ENCODE measurements at places on chromosomes 5 and 9.

DNA sequence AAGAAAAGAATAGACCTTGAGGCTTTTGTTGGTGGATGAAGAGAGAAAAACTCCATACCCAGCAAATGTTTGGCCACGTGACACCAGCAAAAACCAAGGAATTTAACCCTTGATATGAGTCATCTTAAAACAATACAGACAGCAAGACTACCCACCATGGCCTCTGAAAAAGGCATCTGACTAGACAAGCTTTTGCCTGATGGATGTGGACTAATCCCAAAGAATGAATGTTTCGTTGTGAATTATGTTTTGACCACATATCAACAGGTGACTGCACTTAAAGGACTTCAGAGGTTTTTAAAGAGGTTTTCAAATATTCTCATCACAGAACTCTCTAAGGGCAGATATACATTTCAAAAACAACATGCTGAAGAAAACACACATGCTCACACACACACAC, 33.0 kb upstream of the SLC1A3 start:
- no peak for DNase-seq

DNA sequence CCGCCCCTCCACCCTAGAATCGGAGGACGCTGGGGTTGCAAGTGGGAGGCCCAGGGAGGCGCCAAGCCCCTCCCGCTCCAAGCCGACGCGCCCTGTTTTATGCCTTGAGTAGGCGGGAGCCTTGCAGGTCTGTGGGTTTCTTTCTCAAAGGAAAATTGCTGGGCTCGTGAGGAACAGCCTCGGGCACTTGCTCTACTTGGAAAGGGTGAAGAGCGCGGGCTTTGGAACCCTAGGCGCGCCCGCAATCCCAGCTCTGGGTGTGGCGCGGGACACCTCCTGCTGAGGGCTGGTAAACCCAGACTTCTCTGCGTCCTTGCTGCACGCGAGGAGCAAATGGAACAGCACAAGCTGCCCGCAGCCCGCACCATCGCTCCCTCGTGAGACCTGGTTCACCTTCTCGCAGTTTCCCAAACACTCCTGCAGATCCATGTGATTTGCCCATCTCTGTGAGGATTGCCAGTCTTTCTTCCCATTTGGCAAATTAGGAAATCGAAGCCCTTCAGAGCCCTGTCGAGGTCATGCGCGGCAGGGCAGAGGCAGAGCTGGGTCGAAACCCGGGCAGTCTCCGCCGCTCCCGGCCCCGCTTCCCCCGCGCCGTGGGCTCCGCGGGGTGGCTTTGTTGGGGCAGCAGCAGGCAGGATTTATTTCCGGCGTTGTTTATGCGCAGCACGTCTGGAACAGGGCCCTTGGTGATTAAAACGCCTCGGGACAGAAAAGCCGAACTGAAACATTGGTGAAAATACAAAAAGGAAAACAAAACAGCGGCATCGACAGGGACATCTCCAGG, 98.4 kb upstream of the CPLX2 start:
- no peak for DNase-seq

GRCh38 chr9:26695298-26695622, 197.3 kb downstream of the CAAP1 start:
- no peak for DNase-seq

DNA sequence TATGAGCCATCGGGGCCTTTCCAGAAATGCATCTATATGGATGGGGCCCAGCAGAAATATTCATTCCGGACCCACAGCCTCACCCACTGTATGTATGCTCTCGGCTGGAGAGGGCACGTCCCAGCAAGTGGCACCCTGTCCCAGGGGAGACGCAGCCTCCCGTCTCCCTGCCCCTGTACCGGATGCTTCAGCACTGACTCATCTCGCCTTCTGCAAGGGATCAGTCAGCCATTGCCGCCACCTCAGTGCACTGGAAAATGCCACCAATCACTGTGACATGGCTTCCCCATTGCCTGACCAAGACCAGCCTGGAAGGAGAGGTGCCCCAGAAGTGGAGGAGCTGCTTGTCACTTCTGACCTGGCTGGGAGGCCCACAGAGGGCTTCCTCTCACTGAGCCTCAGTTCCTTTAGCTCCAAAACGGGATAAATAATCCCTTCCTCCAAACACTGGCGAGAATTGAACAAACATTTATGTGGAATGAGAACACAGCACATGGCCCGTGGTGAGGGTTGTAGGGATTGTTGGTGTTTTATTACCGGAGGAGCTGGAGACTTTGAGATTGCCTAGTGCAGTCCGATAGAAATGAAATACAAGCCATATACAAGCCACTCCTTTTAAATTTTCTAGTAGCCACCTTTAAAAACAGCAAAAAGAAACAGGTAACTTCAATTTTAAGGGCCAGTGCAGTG, 43.9 kb upstream of the ORM1 start:
- no peak for DNase-seq

DNA sequence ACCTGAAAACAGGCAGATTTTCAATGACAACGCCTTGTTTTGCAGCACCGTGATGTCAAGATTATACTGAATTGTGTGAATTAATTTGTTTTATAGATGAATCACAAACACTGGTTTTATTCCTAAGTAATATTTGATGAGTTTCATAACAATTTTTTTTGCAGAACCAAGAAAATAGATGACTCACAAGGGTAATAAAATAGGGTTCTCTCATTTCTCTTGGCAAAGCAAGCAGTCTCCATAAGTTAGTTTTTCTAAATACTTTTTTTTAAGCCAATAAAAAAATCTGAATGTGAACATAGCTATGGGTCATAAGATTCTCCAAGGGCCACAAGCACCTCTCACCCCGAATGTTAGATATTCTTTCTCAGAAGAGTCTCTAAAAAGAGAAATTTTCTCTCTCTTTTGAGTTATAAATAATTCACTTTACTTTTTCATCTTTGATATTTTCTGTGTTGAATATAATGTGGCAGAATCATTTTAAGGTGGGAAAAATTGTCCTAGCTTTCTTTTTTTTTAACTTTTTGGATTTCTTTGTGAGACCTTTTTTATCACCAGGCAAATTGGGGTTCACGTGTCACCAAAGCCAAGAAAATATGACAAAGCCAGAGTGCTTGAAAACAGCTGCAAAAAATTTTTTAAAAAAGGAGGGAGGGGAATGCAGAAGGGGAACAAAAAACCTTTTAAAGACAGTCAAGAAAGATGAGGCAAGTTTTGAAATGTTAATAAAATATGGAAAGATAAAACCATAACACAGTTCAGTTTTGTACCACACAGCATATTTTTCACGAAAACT, 174.6 kb upstream of the DAPK1 start:
- DNase-seq: no peak

DNA sequence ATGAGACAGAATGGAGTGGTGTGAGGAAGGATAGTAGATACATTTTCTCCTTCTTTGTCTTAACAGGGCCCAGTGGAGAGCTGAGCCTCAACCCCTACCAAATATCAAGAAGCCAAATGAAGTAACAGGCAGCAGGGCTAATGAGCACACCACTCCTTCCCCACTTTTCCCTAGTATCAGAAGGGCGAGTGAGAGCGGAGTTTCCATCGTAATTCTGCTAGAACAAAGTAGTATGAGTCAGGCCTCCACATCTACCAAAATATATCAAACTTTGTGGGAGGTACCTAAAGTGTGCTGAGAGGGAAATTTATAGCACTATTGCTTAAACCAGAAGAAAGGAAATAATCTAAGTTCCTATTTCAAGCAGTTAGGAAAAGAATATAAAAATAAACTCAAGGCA, 769.0 kb upstream of the RGMB start:
- no peak for DNase-seq

GRCh38 chr5:943918-944620, 51.4 kb downstream of the TRIP13 start:
- DNase-seq: no peak

DNA sequence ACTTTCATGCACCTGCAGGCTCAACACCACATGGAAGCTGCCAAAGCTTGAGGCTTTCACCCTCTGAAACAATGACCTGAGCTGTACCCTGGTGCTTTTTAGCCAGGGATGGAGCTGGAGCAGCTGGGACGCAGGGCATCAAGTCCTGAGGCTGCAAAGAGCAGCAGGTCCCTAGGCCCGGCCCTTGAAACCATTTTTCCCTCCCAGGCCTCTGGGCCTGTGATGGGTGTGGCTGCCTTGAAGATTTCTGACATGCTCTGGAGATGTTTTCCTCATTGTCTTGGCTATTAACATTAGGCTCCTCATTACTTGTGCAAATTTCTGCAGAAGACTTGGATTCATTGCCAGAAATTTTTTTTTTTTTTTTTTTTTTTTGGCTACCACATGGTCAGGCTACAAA, 30.3 kb upstream of the GHR start:
- DNase-seq: no peak

DNA sequence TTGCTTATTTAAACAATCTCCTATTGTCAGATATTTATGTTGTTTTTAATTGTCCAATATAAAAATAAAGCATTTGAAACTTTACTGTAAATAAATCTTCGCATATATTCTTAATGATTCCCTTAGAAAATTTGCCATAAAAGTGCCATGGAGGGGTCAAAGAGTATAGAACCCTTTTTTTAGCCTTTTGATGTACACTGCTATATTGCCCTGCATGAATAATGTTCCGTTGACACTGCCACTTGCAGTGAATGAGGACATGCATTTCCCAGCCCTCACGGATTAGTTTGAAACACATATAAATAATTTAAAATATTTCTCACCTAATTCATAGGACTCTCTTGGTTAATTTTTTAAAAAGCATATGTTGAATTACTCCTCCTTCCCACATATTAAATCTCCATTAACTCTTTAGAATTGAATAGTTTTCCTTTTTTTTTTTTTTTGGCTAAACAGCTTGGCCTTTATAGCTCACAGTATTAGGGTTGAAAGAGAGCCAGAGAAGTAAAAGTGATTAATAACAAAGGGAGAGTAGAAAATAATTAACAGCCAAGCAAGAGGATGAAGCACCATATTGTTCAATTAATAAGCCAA, 129.8 kb upstream of the SGCD start:
- DNase-seq: no peak

DNA sequence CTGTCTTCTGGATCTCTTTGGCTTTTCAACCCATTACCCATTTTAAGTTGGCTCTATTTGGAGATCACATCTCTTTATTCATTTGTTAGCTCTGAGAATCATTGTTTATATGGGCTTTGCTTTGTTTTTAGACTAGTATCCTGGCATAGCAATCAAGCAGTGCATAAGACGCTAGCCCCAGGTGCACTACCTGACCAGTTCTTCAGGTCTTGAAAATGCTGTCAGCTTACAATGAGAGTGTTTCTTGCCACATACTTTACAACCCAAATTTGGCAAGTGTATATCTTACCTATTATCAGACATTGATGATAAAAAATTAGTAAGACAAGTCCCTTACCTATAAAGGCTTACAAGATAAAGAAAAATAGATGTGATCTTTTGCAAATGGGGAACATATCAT, 12.2 kb downstream of the OXCT1 start:
- DNase-seq: no peak

DNA sequence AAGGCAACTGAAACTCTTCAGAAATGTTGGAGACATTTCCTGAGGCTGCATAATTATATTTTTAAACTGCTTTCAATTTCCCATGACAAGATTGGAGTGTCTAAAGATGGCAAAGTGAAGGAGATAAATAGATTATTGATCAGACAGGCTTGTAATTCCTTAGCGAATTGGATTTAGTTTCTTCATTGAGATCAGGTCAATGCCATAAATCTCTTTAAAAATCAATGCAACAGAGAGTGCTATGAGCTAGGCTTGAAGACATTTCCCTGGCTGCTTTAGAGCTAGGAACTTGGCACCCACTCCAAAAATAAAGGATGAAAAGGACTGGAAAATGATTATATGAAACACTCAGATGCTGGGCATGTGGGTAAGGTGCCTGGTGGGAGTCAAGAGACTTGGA, 828.4 kb downstream of the TLR4 start:
- DNase-seq: no peak

DNA sequence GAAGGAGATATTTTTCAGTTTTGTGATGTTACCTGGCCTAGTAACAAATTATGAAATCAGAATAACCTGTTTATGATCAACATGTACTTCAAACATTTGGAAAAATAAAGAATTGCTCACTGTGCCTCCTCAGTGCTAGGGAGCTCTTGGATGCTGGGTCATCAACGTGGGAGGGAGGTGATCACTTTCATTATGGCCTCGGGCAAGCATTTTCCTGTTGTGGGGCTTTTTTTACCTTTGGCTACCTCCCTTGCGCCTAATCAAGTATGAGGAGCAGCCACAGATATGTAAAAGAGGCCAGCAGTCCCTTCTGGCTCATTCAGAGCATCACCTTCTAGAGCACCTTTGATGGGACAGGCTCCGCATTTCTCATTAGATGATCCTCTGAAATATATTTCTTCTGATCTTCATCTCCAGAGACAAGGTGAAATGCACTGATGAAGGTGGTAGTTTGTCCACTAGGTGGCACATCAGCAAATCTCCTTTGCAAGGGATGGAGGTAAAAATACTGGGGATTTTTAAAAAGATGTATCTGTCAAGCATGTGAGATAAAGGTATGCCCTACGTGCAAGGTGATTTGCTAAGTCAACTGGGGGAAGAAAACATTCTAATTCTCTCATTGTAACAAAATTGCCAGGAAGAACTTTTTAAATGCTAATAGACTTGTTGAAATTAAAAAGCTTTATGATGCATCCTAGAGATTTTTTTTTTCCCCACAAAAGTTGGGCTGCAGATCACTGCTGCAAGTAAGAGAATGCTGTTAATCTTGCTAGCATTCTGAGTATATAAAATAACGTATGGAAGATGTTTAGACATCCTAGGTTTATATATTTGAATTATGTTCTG, 218.2 kb downstream of the MAST4 start:
- DNase-seq: peak; percentile 36

- DNase-seq: no peak
Measured at GRCh38 chr5:162119801-162120200, 52.2 kb downstream of the GABRG2 start.

GRCh38 chr5:62785588-62785987, 207.0 kb downstream of the LRRC70 start:
- no peak for DNase-seq

DNA sequence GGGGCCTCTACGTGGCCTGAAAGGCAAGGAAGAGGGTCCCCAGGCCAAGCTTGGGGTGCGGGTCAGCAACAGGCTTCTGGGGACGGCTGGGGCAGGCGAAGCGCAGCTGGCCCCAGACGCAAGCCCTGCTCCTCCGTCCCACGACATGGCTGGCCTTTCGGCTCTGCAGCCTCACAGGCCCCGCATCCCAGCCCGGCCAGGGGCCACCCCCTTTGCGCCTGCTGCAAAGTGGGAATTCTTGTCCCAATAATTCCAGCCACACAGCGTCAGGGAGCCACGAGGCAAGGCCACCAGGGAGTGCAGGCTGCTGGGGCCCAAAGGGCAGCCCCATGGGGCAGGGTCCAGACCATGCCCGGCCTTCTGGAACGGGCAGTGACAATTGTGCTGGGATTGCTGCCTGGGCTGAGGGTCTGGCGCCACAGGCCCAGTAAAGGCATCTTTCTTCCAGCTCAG, 1.1 kb upstream of the ENTPD2 start:
- no peak for DNase-seq

DNA sequence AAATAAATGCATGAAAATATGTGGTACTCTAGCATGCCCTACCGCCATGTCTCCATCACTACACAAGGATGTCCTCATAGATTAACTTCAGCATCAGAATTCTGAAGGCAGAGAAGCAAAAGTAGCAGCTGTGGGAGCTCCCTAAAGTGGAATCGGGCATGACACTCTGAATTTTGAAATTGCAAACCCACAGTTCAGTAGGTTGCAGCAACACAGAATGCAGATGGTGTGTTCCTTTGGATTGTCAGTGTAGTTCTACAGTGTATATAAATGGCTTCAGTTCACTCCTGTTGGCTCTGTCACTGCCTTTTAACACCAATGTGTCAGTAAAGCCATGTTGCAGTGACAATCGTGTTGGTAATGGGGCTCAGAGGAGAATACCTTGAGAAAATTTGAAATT, 973.6 kb upstream of the WWC1 start:
- no peak for DNase-seq

GRCh38 chr5:154276973-154277331, 86.4 kb downstream of the GALNT10 start:
- DNase-seq: no peak

- no peak for DNase-seq
Measured at GRCh38 chr5:73844165-73844564, 218.2 kb downstream of the ARHGEF28 start.
